H9 (cell line): ENCODE measurements at places on chromosomes 4 and X. TPM values are rescaled to one million over a fixed set of nuclear protein-coding genes. Genes with fewer than 3 reads are reported as not detected.

The SOWAHB gene
- 0.13 and 0.26 TPM in 2 replicates for total RNA-seq

DNA sequence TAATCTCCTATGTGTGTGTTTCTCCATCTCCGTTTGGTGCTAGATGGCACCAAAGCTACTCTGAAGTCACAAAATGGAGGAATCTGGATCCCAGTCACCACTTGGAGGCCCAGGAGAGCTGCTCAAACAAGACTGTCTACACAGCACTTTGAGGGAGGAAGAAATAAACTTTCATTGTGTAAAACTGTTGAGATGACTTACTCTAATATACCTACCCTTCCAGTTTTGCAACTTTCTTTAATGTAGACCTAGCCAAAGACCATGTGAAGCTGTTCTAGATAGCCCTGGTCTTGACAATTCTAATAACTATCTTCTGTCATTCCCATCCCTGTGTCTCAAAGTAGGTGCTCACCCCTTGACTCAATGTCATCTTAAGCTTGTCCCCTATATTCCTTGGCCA is 52.8 kb upstream of the TAB3 start:
- H3K36me3 ChIP-seq = no peaks in the 10 kb centered on the region

GRCh38 chr4:147860960-147861359 is 129.1 kb downstream of the ARHGAP10 start:
- no peaks in the 10 kb centered on the region for H3K27me3 ChIP-seq
- no peak overlapping the region for H3K4me3 ChIP-seq

The USP26 gene
- total RNA-seq = not detected in 2 replicates
